ENCODE measurements at places on chromosomes 4 and X.

DNA sequence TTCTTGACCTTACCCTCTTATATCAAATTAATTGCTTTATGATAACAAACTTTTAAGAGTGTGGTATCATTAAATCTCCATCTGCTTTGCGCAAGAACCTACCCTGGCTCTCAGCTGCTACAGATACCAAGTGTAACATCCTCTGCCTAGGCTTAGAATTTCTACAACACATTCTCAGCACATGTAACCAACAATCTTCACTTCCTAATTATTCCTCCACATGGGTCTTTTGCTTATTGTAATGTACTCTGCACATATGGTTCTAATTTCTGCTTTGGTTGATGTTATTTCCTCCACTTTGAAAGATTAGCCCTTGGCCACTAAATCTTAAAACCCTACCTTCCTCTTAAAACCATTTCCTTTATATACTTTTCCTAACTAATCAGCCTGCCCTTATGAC is 242.4 kb downstream of the ARHGAP24 start:
- no peak for DNase-seq

GRCh38 chr4:14867847-14868246 is 134.4 kb upstream of the CPEB2 start:
- DNase-seq = no peak

DNA sequence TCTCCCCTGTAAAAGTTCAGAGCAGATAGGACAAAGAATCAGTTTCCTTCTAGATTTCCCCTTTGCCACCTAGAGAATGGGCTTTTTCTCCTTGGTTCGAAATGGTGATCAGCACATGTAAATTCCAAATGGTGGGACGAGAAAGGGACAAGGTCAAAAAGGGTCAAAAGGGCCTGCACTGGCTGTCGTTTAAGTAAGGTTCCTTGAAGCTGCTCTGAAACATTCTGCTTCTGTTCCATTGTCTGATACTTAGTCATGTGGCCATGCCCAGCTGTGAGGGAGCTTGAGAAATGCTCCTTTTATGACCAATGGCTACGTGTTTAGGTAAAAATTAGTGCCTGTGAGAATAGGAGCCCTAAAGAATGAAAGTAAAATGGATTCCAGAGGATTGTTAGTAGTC is 165.9 kb upstream of the CENPE start:
- no peak for DNase-seq

- peak; percentile 30 for DNase-seq
Measured at GRCh38 chrX:119885554-119886428, 9.9 kb upstream of the AKAP14 start.

GRCh38 chrX:29580560-29580959 is 634.8 kb upstream of the MAGEB2 start:
- DNase-seq = no peak

- DNase-seq = no peak
Measured at GRCh38 chr4:28490669-28491068, 1630.0 kb downstream of the STIM2 start.

Measured in CD4-positive, alpha-beta T cell treated with Interleukin-6 at 100 ng/mL for 8 hours (primary cell).